Tibial nerve (tissue), 4 donors: ENCODE measurements at places on chromosomes 13 and 19.

DNA sequence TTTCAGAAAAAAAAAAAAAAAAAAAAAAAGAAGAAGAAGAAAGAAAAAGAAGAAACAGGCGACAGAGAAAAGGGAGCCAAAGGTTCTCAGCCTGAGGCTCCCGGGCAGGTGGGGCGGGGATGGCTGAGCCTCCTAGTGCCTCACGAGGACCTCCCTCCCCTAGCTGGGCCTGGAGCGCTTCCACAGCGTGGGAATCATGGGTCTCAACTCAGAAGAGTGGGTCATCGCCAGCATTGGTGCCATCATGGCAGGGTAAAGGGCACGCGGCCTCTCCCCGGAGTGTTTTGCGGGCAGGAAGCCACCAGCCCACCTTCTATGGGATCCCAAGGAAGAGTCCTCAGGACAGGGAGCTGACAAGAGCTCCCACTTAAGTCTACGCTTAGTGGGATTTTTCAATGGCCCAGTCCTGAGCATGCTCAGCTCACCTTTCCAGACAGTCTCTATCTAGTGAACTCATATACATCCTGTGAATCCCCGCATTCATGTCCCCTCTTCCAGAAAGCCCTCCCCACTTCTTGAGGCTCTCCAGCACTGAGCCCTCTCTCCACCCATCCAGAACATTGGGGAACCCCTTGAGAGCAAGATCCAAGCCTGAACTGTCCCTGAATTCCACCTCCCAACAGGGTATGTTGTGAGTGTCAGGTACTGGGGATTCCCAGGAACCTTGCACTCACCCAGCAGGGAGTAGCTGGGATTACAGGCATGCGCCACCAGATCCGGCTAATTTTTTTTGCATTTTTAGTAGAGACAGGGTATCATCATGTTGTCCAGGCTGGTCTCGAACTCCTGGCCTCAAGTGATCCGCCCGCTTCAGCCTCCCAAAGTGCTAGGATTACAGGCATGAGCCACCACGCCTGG lies 69.6 kb downstream of the ACSBG2 start:
- DNase-seq: no peak

DNA sequence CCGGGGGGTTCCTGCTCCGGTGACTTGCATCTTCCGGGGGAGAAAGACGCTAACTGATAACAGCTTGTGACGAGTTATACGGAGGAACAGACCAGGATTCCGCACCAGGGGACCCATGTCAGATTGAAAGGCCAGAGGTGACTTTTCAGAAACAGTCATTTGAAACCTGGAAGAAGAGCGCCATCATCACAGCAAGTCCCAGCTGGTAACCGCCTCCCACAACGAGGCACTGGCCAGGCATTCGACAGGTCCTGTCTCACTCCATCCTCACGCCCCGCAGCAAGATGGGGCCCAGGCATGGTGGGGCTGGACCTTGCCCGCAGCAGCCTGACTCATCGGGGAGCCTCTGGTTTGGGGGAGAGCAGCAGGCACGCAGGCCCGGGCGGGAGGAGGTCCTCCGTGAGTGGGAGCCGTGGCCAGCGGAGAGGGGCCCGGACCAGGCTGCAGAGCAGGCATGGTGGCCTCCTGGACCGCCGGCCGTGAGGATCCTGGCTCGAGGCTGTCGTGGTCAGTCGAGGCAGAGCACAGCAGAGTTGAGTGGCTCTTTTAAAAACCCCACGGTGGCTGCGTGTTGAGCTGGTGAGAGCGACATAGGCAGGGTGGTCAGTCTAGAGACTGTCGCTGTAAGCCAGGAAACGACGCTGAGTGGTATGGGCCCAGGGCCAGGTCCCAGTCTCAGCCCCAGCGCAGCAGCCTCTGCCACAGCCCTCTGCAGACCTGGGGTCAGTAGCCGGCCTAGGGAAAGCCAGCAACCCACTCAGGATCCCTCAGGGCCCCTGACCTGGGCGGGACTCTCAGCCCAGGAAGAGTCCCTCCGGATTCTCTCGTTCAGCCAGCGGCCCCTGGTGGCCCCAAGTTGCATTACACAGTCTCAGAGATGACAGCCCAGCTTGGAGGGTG lies 94.9 kb upstream of the MCF2L start:
- peak; percentile 93 for DNase-seq

DNA sequence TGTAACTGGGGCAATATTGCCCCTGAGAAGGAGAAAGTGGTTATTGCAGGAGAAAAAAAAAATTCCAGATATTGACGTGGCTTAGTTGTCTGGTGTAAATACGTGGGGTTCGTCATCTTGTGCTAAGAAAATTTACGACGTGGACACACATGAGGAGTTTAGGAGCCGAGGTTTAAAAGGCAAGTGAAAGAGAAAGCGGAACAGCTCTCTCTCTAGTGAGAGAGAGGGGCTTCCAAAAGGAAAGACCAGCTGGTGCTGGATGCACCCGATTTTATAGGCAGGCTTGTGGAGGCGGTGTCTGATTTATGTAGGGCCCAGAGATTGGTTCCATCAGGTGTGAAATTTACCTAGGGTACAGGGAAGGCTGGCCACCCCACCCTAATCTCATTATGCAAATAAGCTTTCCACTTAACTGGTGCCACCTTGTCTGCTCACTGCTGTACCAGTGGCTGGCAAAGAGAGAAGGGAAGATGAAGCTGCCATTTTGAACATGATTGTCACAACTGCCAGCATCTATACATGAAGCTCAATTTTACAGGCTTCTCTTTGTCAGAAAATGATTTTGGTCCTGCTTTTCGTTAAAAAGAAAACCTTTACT lies 845.1 kb downstream of the DACH1 start:
- no peak for DNase-seq

GRCh38 chr19:29680447-29680846 lies 15.2 kb downstream of the PLEKHF1 start:
- no peak for DNase-seq

DNA sequence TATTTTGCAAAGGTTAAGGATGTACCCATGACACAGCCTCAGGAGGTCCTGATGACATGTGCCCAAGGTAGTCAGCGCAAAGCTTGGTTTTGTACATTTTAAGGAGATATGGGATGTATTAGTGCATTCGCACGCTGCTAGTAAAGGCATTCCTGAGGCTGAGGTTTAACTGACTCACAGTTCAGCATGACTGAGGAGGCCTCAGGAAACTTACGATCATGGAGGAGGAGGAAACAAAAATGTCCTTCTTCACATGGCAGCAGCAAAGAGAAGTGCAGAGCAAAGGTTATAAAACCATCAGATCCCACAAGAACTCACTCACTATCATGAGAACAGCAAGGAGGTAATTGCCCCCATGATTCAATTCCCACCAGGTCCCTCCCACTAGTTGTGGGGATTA lies 1017.4 kb downstream of the EFNB2 start:
- no peak for DNase-seq

DNA sequence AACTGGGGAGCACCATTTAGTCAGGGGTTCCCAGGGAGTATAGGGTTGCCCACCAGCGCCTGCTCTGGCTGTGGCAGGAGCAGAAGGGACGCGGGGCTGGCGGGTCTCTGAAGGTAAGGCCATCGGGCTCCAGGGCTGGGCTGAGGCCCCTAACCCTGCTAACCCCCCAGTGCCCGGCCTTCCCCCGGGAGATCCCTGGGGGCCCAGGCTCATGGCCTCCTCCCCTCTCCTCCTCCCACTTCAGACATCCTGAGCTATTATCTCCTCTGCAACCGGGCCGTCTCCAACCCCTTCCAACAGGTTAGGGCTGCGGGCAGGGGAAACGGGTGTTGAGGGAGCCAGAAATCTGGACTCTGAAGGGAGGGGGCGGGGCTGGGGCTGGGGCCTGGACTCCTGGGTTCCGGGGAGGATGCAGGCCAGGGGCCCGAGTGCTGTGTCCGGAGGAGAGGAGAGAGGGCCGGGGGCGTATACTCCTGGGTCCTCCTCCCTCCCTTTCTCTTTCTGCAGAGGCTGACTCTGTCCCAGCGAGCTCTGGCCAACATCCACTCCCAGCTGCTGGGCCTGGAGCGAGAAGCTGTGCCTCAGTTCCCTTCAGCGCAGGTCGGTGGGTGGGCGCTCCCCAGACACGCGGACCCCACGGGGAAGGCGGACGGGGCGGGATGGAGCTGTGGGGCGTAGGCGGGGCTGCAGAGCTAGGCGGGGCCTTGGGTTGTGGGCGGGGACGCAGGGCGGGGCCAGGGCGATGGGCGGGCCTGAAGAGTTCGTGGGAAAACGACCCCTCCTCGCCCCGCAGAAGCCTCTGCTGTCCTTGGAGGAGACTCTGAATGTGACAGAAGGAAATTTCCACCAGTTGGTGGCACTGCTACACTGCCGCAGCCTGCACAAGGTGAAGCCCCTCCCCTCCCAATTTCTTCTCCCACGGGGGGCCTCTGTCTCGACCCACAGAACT lies 15.3 kb downstream of the TTYH1 start:
- DNase-seq: no peak

DNA sequence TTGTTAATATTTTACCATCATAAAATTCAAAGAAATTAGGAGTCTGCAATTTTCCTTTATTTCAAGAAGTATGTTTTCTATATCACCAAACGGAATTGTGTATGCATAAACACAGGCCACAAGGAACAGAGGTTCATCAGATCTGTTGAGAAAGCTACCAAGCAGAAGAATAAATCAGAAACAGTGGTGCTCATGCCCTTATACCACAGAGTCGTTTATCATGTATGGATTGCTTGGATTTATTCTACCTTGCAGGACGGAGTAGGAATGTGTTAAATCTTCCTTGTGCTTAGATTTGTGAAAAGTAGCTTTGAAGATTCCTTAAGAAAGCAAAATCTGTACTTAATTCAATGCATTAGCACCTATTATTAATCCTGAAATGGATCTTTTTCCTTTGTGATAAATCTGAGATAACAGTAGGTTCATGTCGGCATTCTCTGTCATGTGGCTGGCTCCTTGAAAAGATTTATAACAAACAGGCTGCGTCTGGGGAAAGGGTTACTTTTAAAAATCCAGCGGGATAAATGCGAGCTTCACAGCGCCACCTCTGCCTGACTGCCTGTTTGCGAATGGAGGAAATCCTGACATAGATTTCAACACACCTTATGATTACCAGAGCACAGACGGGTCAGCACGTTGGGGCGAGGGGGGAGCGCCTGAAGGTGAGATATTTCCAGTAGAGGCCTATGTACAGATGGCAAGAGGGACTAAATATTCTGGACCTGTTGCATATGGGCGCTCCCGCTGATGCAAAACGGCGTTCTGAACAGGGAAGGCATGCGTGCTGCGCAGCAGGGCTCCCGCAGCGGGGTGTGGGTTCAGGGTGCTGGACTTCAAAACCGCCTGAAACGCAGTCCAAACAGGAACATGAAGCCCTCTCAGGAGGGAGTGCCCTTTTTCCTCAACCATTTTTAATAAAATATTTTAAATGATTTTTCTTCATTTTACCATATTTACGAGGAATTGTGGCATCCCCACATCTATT lies 445.5 kb upstream of the SGCG start:
- no peak for DNase-seq

- DNase-seq: no peak
These were observed 93.8 kb upstream of the ARHGEF7 start for GRCh38 chr13:111021270-111021669.
